AG04450 (cell line): ENCODE measurements at places on chromosomes 4 and X. TPM values are rescaled to one million over a fixed set of nuclear protein-coding genes. Genes with fewer than 3 reads are reported as not detected.

DNA sequence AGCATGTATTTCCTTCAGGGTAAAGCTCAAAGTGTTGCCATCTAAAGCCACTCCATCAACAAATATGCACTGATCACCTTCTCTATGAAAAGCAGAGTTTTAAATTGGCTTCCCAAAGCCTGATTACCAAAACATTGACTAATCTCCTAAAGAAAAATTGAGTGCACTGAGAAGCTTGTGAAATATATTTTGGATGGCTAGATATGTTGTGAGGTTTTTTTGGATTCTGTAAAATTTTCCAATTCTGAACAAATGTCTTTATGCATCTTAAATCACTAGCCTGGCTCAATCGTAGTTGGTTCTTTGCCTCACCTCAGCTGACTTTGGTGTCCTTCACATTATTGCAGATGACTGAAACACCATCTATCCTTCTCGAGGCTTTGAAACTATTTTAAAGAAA lies 14.9 kb upstream of the EXOSC9 start:
- no peak for DNase-seq

Gene PF4V1
- polyA plus RNA-seq: 0.20 and 0.83 TPM in 2 replicates

- DNase-seq: no peak
Observed at GRCh38 chrX:112820364-112821268, 20.0 kb downstream of the AMOT start.

Gene SATL1
- polyA plus RNA-seq: not detected in 2 replicates

- no peak for DNase-seq
Observed at GRCh38 chr4:16665942-16666551, 232.4 kb downstream of the LDB2 start.

DNA sequence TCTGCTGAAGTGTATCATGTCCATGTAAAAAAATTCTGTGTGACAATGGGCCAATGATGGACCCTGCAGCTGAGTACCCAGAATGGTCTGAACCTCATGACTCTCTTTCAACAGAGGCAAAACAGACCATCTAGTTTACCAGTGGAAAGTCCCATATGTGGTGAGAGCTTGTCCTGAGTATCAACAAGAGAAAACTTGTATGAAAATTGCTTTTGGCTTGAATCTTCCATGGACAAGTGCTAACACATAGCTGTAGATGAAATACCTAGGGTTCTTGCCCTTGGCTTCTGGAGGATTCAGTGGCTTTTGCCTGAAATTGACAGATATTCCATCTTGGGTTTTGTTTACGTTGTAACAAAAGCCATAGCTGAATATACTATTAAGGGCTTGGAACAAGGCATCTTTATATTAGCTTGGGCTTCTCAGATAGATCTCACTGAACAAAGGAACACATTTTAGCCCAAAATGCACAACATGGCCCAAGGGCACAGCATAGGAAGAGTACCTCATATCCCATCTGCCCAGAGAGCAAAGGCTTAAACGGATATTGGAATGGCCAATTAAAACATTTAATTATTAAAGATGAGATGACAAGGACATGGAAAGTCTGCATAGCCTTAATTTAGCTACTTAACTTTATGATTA lies 128.5 kb upstream of the HPGD start:
- DNase-seq: no peak

Gene OPRPN
- not detected in 2 replicates for polyA plus RNA-seq

Gene CWH43
- not detected in 2 replicates for polyA plus RNA-seq

DNA sequence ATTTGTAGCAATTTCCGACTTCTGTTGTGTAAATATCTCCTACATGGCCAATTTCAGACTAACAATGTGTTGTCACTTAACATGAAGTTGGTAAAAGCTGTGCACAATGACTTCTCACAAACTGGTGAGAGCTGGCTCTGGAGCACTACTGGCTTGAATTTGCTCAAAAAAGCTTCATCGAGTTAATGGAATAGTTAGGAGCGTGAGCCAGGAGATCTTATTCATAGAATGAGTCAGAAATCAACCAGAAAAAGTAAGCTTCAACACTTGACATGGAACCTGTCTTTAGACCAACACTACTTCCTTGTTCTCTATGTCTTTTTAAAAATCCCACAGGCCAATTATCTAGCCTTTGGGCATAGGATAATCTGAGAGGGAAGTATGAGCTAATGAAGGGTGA lies 7.9 kb upstream of the CHRDL1 start:
- no peak for DNase-seq

GRCh38 chr4:58766763-58767162 lies 1656.6 kb upstream of the IGFBP7 start:
- no peak for DNase-seq

- DNase-seq: no peak
Observed at GRCh38 chrX:94695910-94696309, 1021.9 kb downstream of the FAM133A start.

Gene ARX
- not detected in 2 replicates for polyA plus RNA-seq

GRCh38 chr4:4867375-4868039 lies 8.0 kb downstream of the MSX1 start:
- DNase-seq: no peak

Gene NLRP2B
- not detected in 2 replicates for polyA plus RNA-seq

DNA sequence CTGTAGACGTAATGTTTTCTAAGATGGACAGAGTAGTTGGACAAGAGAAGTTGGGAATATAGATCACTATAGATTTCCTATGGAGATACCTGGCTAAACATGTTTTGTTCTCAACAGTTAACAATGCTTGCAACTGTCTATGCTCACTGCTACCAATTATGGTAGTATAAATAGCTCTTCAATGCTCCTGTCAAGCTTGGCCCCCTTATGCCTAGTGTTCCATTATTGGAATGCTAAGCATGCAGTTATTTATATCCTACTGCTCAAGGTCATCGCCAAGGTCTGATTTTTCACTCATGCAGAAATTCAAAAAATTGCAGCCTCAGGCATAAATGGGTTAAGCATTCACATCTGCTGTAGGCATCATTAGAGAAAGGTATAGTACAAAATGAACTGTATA lies 519.0 kb downstream of the IL15 start:
- no peak for DNase-seq

- no peak for DNase-seq
Observed at GRCh38 chr4:25727711-25728493, 72.3 kb downstream of the SLC34A2 start.

Gene CT45A2
- polyA plus RNA-seq: not detected in 2 replicates

Gene TAF7L
- polyA plus RNA-seq: 1.5 and 1.6 TPM in 2 replicates

Gene GNRHR
- not detected in 2 replicates for polyA plus RNA-seq

DNA sequence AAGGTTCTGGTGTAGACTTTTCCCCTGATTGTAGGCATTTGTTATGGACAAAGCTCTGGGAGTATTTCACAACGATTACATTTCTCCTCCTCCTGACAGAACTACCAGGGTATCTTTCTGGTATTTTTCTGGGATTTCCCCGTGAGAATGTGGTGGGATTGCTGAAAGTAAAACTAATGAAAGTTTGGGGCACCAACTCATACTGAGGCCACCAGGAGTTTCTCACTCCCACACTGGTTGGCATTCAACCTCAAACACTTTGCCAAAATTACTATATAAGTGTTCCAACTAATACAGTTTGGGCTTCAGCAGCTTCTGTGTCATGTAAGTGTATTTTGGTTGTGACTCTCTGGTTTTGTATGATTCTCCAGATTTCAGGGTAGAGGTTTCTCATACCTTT lies 855.1 kb downstream of the GLUD2 start:
- no peak for DNase-seq

Gene CACNA1F
- polyA plus RNA-seq: not detected in 2 replicates

Gene P2RY4
- polyA plus RNA-seq: 0.09 and 0.17 TPM in 2 replicates

DNA sequence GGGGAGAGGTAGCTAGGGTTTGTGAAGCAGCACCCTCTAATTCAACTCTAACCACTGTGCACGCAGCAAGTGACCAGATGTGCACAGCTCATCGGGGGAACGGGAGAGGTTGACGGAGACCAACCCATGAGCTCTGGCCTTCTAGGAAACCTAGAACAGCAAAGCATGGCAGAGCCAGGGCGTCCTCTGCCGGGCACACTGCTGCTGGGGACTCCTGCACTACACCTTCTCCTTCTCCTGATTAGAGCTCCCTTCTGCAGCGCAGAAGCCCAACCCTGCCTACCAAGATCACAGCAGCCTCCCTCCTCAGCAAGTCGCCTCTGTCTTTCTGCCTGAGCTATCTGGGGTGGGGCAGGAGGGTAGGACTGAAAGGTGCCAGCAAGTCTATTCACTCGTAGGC lies 252.3 kb upstream of the PSAPL1 start:
- no peak for DNase-seq

- DNase-seq: no peak
Observed at GRCh38 chrX:16558489-16558888, 91.5 kb upstream of the S100G start.

- DNase-seq: no peak
Observed at GRCh38 chr4:123846092-123846491, 449.5 kb downstream of the SPRY1 start.

- no peak for DNase-seq
Observed at GRCh38 chrX:96621811-96622210, 62.8 kb upstream of the DIAPH2 start.

- DNase-seq: no peak
Observed at GRCh38 chrX:16002185-16002584, 121.2 kb upstream of the GRPR start.

- DNase-seq: no peak
Observed at GRCh38 chr4:69239557-69240168, 25.1 kb upstream of the UGT2B11 start.

DNA sequence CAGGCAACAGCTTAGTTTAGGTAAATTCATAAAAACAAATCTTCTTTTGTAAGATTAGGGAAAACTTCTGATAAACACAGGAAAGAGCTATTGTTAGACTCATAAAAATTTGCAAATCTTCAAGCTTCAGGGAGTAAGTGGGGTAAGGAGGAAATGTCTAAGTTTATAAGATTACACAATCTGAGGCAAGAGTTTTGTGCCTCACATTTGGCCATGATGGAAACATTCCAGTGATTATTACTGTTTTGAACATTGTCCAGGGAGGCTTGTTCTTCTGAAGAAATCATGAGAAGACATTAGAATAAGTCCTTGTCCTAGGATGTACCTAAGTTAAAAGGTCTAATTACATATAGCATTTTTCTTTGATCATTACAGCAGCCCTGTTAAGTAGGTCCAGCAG lies 72.8 kb downstream of the MAOB start:
- DNase-seq: no peak

Gene F8A2
- polyA plus RNA-seq: not detected in 2 replicates

GRCh38 chr4:88587306-88587705 lies 5.0 kb upstream of the HERC3 start:
- no peak for DNase-seq

Gene CXXC4
- 0.02 TPM in 1 of 2 replicates, not detected in the other for polyA plus RNA-seq

Gene RUFY3
- polyA plus RNA-seq: 39.1 and 57.9 TPM in 2 replicates

- no peak for DNase-seq
Observed at GRCh38 chrX:136781180-136781797, 557 bp upstream of the ARHGEF6 start.

GRCh38 chrX:40694802-40695201 lies 40.5 kb downstream of the MED14 start:
- DNase-seq: no peak

DNA sequence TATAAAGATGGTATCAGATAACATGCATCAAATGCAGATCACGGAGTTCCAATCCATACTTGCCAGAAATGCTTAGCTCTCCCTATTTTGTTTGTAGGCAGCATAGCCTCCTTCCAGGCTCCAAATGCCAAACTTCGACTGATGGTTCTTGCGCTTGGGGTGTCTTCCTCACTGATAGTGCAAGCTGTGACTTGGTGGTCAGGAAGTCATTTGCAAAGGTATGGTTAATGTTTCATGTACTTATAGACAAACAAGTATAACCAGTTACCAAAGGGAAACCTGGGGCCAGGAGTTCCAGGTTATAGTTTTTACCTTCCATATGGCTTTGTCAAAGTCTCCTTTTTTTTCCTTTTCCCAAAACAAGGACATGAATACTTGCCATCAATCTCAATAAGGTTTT lies 5.3 kb downstream of the CWH43 start:
- no peak for DNase-seq

- no peak for DNase-seq
Observed at GRCh38 chr4:144338148-144338547, 197.6 kb upstream of the GYPA start.

DNA sequence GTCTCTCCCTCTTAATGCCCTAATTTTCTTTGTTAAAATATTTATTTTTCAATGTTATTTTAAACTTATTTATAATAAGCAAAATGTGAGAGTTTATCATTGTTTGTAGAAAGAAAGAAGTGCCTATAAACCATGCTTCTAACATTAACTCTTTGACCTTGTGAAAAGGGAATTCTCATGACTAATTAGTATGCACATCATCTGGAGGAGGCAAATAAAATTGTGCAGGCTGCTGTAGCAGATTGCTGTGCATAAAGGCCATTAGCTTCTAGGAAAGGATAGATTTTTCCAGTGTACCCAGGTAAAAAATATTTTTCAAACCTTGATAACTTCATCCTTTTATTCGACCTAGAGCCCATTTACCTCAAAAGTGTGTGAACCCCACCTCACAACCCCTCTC lies 84.6 kb upstream of the GUCY1A1 start:
- DNase-seq: no peak

Gene F9
- not detected in 2 replicates for polyA plus RNA-seq

- DNase-seq: peak; percentile 27
Observed at GRCh38 chrX:71178908-71179307, 34.3 kb downstream of the NLGN3 start.

DNA sequence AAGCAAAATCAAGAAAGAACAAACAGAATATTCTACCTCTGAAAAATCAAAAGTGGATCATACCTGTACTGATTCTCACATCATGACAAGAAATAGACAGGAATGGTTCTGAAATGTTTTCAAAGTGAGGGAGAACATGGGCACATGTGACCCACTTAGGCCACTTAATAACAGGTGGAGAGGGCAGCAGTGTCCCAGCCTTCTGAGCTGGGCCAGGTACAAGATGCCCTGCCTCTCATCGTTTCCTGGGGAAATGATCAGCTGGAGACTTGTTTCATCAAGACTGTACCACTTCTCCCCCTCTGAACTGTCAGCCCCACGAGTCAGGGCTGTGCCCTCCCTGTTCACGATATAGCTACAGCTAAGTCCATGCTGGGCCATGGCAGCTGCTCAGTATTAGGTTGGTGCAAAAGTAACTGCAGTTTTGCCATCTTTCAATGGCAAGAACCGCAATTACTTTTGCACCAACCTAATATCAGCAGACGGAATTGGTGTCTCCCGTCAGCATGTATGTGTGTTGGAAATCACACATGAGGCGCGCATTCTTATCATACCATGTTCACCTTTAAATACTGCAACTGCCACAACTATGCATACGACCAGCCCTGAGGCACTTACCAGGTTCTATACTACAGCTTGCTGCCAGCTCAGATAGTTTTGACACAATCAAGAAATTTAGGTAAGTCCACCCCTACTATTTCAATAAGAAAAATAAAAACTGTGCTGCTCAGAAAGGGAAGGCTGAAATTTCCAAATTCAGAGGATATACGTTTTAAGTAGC lies 71.4 kb downstream of the GATB start:
- no peak for DNase-seq

GRCh38 chr4:169854090-169854489 lies 96.3 kb upstream of the HPF1 start:
- no peak for DNase-seq

DNA sequence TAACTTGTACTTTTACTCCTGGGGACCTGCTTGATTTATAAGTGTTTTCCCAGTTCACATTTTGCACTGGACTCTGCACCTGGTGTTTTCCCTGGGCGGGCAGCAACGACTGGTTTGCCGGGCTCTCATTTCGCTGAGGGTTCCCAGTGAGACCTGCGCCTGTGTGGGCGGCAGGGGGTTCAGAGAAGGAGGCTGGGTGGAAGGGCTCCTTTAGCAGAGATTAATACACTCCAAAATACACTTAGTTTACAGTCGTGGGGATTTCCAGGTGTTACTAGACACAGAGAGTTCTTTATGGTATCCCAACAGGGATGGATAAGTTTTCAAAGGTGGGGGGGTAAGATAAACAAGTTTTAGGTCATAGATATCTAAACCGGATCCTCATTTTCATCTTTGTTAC lies 53.0 kb upstream of the SHISA3 start:
- DNase-seq: no peak

Gene KIAA1210
- polyA plus RNA-seq: not detected in 2 replicates
